LHCN-M2 (cell line): ENCODE measurements at places on chromosomes 4 and X. TPM values are rescaled to one million over a fixed set of nuclear protein-coding genes. Genes with fewer than 3 reads are reported as not detected.

GRCh38 chr4:128060121-128060698 lies 902 bp upstream of the LARP1B start:
- DNase-seq = peak; percentile 4

GRCh38 chr4:142405021-142405694 lies 440.9 kb downstream of the INPP4B start:
- DNase-seq = peak; percentile 96

PHKA1 gene
- total RNA-seq = 19.6 and 20.6 TPM in 2 replicates

NSG1 gene
- total RNA-seq = 0.38 and 0.57 TPM in 2 replicates

SPARCL1 gene
- not detected in 2 replicates for total RNA-seq

REPS2 gene
- 1.7 and 3.7 TPM in 2 replicates for total RNA-seq

SPANXA1 gene
- total RNA-seq = not detected in 2 replicates

DNA sequence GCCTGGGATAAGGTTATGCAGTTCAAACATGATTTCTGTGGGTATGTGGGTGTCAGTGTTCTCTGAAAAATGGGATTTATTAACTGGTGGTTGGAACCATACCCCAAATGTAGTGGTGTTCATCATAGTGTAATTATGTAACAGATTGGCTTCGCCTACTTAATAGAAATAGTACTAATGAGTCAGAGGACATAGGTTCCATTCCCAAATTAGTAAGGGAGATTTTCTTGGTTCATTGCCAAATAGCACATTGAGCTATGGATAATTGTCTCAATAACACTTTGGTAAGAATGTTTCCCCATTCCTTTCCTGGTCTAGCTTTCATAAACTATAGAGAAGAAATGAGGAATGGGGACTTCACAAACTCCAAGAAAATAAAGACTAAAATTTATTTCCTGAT lies 20.5 kb upstream of the CYBB start:
- no peak for DNase-seq

DNA sequence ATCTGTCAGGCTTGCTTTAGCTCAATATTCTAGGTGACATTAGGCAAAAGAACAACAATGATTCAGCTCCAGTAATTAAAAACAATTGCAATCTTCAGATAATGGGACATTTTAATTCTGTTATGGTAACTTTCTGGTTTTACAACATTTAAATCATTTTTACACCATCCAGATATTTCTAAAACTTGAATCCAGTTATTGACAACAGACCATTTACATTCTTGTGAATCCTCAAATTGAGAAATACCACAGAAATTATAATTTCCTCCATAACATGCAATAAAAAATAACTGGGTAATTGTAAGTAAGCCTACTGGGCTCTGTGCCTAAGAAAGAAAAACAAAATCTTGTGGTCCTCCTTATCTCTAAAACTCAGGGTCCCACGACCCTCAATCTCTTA lies 195.0 kb upstream of the S100G start:
- no peak for DNase-seq

HNRNPDL gene
- total RNA-seq = 238 and 249 TPM in 2 replicates

BEX4 gene
- total RNA-seq = 1.5 and 1.9 TPM in 2 replicates

DNA sequence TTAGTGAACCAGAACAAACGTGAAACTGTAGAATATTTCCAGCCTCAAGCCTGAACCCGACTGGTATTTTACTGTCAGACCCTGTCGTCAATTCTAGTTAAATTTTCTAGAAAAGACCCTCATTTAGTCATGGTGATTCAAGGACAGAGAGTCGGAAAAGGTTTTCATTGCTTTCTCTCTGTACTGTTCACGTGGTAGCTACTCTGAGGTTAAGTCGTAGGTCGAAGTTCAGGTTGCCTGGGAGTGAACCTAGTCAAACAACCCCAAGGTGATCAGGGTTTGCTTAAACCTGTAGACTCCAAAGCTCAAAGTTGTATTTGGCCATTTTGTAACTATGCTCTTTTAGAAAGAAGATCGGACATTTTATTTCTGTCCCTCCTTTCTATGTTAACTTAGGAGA lies 283.6 kb downstream of the ARHGAP10 start:
- DNase-seq = no peak

DNA sequence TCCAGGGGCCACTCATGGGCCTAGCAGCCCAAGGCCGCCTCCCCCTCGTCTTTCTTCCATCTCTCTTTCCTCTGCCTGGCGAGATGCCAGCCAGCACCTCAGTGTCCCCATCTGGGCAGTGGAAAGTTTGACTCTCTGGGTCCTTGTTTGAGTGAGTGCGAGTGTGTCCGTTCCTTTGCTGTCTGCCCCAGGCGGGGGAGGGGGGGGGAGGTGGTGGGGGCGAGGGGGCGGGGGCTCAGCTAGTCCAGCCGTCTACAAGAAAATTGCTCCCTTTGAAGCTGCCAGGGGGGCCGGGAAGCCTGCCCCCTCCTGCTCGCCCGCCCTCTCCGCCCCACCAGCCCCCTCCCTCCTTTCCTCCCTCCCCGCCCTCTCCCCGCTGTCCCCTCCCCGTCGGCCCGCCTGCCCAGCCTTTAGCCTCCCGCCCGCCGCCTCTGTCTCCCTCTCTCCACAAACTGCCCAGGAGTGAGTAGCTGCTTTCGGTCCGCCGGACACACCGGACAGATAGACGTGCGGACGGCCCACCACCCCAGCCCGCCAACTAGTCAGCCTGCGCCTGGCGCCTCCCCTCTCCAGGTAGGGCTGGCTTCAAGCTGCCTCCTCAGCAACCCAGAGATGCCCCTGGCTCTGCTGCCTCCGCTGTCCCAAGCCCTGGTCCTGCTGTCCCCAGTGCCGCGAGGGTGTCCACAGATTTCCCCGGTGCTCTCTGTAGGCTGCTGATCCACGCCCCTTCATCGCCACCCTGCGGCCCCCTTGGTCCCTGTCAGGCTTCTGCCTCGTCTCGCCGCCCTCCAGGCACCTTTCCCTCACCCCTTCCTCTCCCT lies at the start of gene BGN:
Gene BGN, plus strand, starts transcription at position 440 of the 821 bp plus-strand sequence. CDS start 9,652 bp downstream, outside the sequence.
- DNase-seq = no peak

GRCh38 chrX:10656214-10656613 lies 35.8 kb upstream of the MID1 start:
- no peak for DNase-seq
